ENCODE measurements at places on chromosomes 7 and 10.

DNA sequence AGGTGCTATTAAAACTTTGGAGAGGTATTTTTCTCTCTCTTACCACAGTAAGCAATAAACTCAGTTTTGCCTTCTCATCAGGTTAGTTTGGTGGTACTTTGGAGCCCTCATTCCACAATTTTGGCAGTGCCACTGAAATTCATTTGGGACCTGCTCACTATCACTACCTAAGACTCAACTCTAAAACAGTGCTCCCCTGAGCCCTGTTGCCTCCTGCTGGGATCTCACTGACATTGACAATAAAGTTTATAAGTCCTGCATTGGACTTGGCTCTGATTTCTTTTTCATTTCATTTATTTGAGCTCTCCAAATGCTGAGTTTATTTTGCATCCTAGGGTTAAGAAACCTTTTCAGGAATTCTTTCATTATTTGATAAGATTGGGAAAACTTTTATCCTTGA, 130.8 kb upstream of the HPS1 start:
- no peak for DNase-seq

- DNase-seq = no peak
Measured at GRCh38 chr10:19974554-19974953, 158.3 kb downstream of the PLXDC2 start.

DNA sequence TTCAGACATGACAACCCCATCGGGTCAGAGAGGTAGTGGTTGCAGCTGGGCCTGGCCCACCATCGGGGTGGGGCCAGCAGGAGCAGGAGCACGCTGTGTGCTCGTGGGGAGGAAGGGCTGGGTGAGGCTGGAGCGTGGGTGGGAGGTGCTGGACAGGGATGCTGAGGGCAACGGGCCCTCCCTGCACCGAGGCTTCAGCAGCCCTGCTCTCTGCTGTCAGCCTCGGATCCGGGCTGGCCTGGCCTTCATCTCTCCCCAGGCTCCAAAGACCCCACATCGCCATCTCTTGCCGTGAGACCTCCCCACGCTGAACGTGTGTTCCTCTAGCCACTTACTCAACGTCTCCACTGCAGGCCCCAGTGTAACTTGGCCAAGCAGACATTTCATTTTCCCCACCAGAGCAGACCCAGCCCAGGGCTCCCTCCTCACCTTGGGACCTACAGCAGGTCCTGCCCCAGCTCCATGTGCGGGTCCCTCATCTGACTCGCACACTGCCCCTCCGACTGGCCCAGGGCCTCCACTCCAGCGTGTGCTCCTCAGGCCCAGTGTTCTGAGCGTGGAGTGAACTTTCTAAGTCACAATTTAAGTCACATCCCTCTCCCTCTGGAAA, 462.4 kb downstream of the DNAJB6 start:
- DNase-seq = no peak

DNA sequence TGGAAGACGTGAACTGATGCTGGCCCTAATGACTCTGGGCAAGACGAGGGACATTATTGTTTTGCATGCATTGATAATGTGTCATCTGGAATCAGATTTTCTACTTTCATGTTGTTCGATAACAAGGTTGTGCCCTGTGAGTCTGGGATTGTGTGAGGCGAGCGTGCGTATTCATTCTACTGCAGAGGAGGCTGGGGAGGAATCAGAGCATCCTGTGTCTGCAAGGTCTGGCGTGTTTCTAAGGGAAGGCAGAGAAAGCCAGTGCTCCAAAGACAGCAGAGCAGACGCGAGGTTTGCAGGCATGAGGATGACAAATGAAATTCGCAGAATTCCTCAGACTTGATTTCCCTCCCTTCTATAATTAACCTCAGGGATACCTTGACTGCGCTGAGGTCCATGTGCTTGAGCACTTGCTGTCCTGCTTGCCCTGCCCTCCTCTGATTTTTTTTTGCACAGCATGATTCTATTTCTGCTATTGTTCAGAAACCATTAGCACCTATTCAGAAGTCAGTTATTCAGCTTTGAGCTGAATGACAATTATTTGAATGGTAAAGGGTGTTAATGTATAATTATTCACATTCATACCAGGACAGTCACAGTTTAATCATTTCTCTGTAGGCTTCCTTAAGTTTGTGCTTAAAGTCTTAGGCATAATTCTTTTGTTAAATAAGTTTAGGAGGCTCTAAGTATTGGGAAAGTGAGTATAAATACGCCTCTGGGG, 233.6 kb downstream of the EBF3 start:
- DNase-seq = no peak

- DNase-seq = no peak
Measured at GRCh38 chr10:32950591-32951108, 7.4 kb downstream of the ITGB1 start.

GRCh38 chr10:131532291-131532690, 220.8 kb upstream of the TCERG1L start:
- no peak for DNase-seq

DNA sequence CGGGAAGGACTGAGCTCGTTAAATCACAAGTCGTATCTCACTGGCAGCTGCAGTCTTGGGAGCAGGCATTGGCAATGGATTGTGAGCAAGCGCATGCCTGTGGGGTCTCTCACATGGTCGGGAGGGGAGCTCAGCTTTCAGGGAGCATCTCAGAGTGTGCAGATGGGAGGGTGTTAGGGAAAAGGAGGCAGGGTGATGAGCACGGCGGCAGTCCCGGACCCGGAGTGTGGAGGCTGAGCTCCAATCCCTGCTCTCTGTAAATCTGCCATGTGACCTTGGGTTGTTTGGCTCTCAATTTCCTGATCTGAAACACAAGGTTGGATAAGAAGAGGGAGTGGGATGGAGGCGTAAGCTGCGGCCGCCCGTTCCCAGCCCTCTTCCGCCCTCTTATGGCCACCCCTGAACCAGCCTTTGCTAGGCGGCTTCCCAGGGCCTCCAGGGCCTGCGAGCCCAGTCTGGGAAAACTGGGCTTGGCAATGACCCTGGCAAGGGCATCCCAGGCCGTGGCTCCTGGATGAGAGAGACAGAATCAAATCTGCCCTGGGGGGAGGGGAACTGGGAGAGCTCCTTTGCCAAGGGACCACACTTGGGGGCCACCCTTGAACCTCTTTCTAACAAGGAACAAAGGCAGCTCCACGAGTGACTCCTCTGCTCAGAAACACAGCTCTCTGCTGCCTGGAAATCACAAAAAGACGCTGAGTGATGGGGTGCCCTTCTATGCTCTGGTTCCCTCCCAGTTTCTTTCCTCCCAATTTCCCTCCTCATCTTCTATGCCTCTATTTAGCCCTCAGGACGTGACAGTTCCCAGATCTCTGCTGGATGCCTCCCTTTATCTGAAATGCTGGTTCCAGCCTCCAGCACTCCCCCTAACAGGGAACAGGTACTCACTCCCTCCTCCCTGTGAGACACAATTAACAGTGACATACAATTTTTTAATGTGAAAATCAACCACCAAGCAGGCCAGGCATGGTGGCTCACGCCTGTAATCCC, 41.7 kb upstream of the LOXL4 start:
- DNase-seq = no peak

DNA sequence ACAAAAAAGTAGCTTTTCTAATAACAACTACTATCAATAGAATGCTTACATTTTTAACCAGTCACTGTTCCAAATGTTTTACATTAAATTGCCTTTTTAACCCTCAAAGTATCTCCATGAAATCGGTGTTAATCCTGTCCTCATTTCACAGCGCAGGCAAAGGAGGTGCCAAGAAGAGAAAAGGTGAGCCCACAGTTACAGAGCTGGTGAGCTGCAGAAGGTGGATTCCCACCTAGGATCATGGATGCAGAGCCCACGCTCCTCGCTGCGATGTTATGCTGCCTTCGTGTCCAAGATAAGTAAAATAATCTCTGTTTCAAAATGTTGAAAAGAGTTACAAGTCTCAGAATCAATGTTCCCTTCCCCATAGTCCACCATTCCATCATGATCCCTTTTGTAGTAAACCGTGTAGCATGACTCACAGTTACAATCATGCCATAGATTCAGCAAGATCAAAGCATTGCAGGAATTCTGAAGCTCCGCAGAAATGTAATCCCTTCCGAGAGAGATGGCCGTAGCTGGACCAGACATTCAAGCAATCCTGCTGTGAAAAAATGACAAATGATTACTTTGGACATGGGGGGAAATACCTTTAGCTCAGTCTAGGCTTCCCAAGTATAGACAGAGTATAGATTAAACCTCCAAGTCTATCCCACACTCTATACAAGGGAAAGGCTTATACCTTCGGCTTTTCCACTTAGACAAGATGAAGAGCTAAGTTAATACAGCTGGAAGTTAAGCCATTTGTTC, 394.7 kb upstream of the AKR1E2 start:
- no peak for DNase-seq

- DNase-seq = no peak
Measured at GRCh38 chr7:81333004-81333403, 414.2 kb upstream of the SEMA3C start.

DNA sequence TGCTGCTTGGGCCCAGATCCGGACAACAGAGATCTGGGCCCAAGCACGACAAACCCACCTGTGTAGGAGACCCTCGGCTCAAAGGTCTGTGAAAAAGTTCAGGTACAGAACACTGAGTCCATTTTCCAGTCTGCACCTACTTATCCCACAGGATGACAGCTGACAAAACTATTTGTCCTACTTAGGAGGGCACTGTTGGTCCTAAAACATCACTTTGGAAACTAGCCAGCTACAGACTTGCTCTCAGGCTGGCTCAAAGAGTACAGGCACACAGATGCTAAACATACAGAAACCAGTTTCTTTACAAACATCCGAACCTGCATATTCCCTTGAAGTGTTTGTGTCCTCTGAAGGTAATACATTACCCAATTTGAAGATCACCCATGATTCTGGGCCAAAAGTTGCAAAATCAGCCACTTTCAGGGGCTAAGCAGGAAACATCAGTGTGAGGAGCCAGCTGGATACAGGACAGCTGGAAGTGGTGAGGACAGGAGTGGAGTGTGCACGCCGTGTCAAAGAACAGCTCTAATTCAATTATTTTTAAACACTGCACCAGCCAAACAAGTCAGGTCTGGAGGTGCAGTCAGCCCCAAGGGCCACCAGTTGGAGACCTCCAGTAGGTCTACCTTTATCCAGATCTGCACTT, 88.5 kb downstream of the NOC3L start:
- DNase-seq = no peak

GRCh38 chr7:26186364-26187311, 13.9 kb downstream of the HNRNPA2B1 start:
- DNase-seq = no peak

DNA sequence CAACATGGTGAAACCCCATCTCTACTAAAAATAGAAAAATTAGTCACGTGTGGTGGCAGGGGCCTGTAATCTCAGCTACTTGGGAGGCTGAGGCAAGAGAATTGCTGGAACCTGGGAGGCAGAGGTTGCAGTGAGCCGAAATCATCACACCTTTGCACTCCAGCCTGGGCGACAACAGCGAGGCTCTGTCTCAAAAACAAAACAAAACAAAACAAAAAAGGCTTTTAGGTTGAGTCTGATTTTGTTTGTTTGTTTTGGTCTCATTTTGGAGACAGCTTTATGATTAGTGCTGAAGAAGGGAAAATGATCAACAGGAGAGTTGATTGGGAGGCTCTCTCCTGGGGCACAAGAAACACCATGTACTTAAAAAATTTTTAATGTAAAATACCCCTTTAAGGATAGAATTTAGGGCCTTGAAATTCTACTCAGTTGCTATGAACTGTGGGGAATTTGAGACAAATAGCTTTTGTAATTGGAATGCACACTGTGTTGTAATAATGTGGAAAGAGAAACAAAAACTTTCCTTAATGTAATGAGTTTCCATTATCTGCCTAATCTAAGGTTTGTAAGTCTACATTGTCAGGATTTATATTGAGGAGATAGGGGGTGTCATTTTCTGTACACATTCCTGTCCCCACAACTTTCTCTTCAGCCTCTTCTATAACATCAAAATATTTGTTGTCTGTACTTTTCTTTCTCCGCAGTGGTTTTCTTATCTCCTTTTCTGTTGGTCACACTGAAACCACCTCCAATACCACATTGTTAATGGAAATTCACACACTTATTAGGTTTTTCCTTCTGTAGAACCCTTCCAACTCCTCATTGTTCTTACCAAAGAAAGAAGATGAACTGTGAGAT, 41.3 kb downstream of the ARID5B start:
- DNase-seq = no peak

GRCh38 chr7:31763548-31763947, 76.5 kb downstream of the PPP1R17 start:
- no peak for DNase-seq

- no peak for DNase-seq
Measured at GRCh38 chr7:85833066-85833465, 646.2 kb upstream of the SEMA3D start.

- DNase-seq = no peak
Measured at GRCh38 chr7:110170841-110171240, 920.1 kb upstream of the LRRN3 start.

DNA sequence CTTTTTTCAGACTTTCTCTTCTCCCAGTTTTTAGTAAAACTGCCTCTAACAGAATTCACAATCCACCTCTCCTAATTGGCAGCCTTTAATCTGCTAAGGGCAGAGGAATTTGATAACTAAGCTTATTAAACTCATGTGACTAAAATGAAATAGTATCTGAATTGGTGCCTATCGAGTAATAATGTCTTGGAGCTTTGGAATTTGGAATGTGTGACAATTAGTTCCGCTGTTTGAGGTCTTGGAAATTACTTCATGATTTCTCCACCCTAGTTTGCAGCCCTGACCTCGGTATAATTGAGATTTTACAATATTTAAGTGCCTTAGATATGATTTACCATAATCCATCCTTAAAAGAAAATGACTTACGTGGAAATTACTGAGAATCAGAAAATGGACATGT, 190.4 kb upstream of the NEBL start:
- DNase-seq = no peak

DNA sequence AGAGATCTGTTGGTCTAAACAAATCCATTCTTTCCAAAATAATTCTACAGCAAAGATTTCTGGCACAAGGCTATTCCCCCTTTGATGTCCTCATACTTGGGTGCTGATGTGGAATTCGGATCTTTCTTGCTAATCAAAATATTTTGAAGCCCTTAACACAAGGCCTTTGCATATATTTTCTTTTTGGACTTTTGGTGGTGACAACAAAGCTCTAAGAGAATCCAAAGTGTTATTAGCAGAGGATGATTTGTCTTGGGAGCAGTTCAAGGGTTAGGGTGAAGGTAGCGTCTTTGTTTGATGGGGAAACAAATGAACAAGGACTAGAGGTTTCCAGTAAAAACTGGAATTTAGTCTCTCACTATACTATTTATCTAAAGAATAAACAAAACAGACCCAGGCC, 197.9 kb downstream of the CDCA7L start:
- no peak for DNase-seq

- no peak for DNase-seq
Measured at GRCh38 chr10:5616836-5617235, 49.6 kb downstream of the ASB13 start.

DNA sequence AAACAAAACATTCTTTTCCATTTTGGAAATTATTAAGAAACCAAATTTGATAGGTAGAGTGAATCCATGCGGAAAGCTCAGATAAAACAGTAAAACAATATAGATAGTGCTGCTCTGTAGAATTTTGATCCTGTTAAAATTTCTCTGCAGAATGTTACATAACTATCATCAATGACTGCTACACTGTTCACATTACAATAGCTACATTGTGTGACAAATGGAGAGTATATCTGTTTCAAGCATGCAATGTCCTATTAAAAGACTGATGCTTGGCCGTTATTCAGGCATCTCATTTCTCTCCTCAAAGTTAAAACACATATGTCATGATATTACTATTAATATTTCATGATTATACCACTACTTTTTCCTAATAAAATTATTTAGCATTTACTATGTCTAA, 14.7 kb upstream of the TMEM106B start:
- DNase-seq = no peak

- DNase-seq = no peak
Measured at GRCh38 chr10:95395947-95396449, 105.2 kb upstream of the PDLIM1 start.
